ENCODE measurements at places on chromosomes 6 and 20. TPM values are rescaled to one million over a fixed set of nuclear protein-coding genes. Genes with fewer than 3 reads are reported as not detected.

DNA sequence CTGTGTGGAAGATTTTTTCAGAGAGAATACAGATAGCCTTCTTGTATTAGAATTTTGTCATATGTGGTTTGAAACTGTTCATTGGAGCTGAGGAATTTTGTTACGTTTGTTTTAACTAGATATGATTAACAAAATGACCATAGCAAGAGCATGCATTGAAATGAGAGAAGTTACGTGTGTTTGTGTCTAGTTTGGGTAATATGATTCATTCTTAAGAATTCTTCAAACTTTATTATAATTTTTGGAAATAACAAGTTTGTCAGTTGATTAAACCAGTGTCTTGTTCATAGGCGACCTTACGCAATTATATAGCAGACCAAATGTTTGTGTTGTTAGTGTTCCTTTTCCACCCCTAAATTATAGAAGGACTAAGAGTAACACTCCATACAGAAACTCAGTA lies 5.5 kb downstream of the GMNN start:
- DNase-seq: no peak

GRCh38 chr20:62624719-62625453 lies 17.4 kb upstream of the SLCO4A1 start:
- no peak for DNase-seq

GRCh38 chr20:1263853-1264252 lies 2.2 kb upstream of the SNPH start:
- no peak for DNase-seq

The GINS1 gene
- 11.4 TPM for total RNA-seq

- no peak for DNase-seq
Measured at GRCh38 chr20:63693083-63693732, 3.2 kb upstream of the TNFRSF6B start.

DNA sequence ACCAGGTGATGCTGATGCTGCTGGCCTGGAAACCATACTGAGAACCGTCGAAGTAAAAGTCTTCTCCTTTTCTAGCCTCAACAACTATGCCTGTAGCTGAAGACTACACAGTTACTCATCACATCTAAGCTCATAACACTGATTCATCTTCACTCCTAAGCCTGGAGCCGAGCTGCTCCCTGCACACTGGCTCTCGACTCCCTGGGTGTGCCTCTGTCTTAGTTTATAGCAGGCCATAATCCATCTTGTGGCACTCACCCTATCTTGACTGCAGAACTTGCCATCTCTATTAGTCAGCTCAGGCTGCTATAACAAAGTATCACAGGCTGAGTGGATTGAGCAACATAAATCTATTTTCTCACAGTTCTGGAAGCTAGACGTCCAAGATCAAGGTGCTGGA lies 191.0 kb downstream of the UNC5CL start:
- DNase-seq: no peak

DNA sequence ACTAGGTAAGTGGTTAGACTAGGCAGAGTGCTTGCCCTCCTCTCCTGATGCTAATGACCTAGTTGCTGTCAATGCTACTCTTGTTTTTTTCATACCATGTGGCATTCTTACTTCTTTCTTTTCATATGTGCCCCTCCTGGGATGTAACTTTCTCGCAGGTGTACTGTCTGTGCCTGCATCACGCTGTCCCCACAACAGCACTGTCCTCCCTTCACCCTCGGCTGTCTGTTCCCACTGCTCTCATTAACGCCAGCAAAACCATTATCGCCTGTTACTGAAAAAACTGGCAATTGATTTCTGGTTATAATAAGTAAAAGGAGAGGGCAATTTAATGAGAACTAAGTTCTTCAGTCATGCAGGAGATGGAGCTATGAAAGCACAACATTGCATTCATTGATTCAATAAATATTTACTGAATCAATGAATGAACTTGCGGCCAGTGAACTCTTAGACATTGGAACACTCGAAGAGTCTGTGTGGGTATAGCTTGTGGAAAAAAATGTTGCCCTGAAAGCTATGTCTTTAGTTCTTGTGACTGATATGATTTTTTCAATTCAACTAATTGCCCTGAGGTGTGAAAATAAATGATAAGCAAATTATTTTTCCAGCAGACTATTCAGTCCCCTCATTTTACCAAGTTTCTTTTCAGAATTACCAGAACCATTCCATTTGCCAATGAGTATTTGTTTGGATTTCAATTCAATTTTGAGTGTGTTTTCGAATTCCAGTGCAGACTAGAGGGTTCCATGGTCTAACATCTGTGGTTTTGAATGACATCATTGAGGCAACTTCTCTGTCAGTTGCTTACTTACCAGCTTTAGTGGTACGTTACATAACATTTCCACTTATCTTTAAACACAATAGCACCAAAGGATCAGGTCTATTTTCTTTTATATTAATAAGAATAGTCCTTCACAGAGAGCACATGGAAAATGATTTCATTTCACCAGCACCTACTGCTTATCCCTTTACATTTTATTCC lies 2.1 kb downstream of the SLC17A4 start:
- DNase-seq: no peak

The DEF6 gene
- 3.3 TPM for total RNA-seq

DNA sequence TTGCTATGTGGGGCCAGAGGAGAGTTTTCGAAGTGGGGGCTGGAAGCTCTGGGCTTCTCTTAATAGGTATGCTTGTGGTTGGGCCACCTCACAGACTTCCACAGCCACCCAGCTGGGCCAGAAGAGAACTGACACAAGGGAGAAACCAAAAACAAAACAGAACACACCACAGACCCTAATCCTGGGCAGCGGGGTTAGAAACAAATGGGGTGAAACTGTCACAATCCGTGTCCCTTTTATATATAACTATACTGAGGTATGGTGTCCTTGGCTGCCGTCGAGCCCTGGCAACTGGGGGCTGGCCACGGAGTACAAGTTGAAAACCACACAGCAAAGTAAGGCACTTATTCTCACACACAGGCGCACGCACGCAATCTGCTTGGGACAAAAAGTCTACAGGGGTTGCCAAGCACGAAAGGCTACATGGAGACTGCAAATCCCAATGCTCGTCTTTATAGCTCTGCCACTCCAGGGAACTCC lies 78.3 kb downstream of the TRAM2 start:
- DNase-seq: no peak

All from liver (tissue), 10 donors.